ENCODE measurements at places on chromosomes 1 and 21.

DNA sequence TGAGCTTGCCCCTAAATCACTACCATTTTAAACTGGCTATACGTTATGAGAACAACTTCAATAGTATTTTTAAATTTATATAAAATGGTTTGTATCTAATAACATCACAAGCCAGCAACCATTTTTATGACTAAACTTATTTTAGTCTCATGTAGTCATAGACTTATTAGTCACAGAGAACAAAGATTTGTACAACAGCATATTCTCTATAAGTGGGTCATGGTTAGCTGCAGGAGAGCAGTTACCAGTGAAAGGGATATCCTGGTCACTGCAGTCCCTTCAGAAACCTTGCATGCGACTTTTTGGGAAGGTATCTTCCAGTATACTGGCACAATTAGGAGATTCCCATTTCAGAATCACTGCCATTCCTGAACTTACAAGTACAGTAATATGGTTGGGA is 90.0 kb downstream of the HFM1 start:
- no peak for DNase-seq

DNA sequence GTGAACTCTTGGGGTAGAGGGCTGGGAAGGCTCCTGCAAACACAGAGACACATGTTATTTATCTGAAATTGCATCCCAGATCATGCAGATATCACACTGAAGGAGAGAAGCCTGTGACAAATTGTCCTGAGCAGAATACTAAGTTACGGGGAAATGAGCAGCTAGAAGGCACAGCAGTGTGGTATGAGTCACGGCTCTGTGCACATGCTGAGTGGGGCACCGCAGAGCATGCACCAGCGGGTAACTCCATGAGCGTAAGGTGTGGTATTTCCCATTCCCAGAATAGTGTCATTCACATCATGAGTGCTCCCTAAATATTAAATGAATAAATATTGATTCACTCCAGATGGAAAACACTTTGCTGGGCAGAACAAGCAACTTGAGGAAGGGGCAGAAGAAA is 21.3 kb upstream of the FCRL2 start:
- no peak for DNase-seq

DNA sequence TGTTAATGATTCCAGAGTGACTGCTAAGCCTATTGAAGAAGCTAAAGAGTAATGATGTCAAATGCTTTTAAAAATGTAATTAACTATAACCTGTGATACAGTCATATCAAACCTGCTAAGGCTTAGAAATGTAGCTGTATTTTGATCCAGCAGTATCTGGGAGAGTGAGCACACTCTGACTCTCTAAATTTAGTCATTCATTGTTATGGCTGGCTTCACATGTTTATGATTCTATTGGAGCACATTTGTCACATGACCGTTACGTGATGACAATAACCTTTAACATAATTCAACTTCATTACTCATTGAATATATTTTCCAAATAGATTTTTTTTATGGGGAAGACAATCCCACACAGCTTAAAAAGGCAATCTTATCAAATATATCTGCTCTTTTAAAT is 587.1 kb downstream of the LMO4 start:
- DNase-seq, result no peak

- DNase-seq, result no peak
Measured at GRCh38 chr1:217369271-217369981, 261.5 kb downstream of the GPATCH2 start.

DNA sequence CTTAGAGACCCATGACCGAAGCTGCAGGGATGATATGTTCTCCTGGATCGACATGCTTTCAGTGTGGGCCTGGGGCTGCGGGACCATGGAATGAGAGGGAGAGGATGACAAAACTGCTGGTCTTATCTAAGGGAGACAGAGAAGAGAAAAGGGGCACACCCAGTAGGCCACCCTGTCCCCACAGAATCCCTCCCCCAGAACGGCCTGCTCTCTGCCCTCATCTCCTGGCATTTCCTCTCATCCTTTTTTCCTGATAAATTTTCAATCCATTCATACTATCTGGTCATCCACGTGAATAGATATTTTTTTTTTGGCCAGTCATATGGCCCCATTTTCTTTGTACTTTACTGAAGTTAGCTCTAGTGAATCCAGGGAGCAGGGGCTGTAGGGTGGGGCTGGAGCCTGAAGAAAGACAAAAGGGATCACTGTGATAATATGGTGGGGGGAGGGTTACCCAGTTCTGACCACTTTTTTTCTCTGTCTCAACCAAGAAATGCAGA is at the start of gene PKLR:
Gene PKLR, minus strand, starts transcription at position 97 of the 500 bp plus-strand sequence. Its CDS starts 43 bp downstream, at position 54.
- no peak for DNase-seq

GRCh38 chr21:42112238-42112637 is 41.1 kb downstream of the UMODL1 start:
- no peak for DNase-seq

DNA sequence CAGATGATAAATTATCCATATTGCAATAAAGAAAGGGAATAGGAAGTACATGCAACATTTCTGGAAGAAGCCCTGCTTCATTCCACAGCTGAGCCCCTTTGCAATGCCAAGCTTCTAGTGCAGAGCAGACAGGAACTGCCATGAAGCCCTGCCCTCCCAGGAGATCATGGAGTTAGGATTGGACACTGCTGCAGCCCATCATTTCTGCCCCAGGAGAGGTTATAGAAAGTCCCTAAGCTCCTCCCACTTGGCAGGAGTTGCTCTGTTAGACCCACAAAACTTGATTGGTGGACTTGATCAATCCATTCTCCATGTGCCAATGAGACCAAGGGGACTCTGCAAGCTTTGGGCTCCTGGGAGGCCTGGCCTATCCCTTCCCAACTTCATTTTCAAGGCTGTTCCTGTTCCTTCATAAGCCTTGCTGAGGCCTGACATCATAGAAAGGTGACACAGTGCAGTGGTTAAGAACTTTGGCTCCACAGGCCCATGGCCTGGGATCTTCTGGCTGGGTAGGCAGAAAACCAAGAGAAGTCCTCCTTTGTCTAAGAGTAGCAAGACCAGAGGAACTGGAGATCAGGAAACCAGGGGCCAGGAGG is 1.3 kb upstream of the LAPTM5 start:
- no peak for DNase-seq

GRCh38 chr1:160747717-160748116 is 8.7 kb downstream of the SLAMF7 start:
- DNase-seq, result no peak

GRCh38 chr1:228918335-228918734 is 183.1 kb downstream of the RHOU start:
- no peak for DNase-seq

DNA sequence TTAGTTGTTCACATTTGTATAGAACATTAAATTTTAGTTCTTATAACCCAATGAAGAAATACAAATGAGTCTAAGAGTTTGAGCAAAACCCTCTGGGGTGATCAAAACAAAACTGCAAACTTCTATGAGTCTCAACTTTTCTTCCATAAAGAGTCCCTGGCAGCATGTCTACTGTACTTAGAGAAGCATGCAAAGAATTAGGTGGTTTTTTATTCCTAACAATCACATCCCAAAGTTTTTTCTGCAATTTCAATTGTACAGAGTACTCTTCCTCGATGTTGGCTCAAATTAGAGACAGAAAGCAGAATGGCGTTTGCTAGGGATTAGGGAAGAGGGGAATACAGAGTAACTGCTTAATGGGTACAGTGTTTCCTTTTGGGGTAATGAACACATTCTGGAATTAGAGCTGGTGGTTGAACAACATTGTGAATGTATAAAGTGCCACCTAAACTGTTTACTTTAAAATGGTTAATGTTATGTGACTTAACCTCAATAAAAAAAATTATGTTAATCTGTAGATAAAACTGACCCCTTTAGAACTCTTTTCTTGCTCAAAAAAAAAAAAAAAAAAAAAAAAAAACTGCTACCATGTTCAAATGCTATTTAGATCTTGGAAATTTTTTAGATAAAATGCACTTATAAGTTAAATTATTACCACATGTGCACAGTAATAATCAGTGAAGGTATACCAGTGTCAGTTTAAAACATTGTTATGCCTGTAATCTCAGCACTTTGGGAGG is 4.8 kb downstream of the RC3H1 start:
- DNase-seq, result no peak

- no peak for DNase-seq
Measured at GRCh38 chr1:231040019-231040799, at the start of gene FAM89A. FAM89A (minus strand) TSS chr1:231040254; CDS start chr1:231040211, 43 bp downstream.

DNA sequence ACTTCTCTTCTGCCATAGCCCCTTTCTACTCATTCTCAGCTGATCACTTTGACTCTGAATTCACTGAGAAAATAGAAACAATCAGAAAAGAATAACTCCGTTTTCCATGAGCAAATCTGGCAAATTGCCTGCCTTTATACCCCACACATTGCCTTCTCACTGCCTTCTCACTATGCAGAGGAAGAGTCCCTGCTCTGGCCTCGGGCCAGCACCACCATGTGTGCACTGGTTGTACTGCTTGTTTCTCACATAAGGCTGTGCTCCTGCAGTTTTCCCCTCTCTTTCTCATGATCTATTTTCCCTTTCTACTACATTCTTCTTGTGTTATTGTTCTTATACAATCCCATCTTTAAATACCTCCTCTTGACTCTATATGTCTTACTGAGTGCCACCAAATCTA is 2.3 kb upstream of the HMGCS2 start:
- no peak for DNase-seq

DNA sequence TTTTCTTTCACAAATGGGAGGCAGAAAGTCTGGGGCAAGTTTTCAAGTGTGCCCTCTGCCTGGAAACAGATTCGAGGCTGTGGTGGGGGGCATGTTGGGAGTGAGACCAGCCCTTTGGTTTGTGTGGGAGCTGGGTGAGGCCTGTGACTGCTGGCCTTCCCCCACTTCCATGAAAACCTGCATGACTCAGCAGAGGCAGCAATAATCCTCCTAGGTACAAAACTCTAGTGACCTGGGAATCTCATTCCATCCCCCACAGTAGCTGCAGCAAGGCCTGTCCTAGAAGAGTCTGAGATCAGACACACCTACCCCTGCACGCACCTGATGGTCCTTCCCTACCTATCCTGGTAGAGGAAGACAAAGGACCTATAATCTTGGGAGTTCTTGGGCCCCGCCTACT is 42.1 kb upstream of the KIAA0040 start:
- no peak for DNase-seq

GRCh38 chr1:168146626-168147025 is 9.9 kb upstream of the GPR161 start:
- DNase-seq, result no peak

DNA sequence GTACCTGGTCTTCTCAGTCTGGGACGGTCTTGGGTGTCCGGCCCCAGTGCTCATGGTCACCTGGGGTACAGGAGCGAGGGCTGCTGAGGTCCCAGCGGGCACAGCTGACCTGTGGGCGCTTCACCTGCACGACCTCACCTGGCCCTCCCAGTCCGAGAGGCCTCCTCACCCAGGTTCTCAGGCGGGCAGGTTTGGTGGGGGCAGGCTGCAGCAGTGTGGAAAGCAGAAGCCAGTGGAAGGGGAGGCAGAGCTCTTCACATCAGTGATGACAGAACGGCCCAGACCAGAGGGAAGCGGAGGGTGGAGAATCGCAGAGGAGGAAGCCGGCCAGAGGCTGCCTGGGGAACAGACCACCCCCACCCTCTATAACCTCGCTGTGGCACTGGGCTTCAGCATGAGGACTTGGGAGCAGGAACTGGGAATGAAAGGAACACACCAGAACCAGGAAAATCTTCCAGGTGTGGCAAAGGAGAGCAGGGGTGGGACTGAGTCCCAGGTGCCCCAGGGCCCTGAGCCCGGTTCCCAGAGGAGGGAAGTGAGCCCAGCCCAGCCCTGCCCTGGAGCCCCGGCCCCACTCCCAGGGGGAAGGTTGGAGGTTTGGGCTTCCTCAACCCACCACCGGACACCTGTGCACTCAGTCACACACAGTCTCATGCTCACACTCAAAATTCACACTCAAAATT is 265.2 kb upstream of the VAMP3 start:
- no peak for DNase-seq
